ENCODE measurements at places on chromosomes 12 and 14. TPM values are rescaled to one million over a fixed set of nuclear protein-coding genes. Genes with fewer than 3 reads are reported as not detected.

The LPAR5 gene
- total RNA-seq = 1.7 TPM

The PTPRO gene
- total RNA-seq = 4.8 TPM

The PIWIL1 gene
- 0.21 TPM for total RNA-seq

DNA sequence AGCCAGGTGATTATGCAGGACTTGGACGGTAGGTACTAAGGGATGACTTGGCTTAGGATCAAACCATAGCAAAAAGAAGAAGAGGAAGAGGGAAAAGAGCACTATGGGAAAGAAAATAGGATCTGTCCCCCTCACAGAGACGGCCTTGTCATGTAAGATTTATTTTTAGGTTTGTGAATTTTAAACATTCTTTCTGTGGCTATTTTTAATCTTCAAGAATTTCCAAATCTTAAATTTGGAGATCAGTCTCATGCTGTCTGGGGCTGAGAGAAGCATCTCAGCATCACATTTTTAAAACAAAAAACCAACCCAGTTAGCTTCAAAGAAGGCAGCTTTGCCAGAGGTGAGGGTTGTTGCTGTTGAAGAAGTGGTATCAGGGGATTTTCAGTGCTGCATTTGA is 52.6 kb upstream of the STRN3 start:
- no peak for DNase-seq

All from urinary bladder (tissue), 4 donors.